ENCODE measurements at places on chromosomes 4 and X. TPM values are rescaled to one million over a fixed set of nuclear protein-coding genes. Genes with fewer than 3 reads are reported as not detected.

The F9 gene
- total RNA-seq, result not detected

The CC2D2A gene
- total RNA-seq, result 16.2 TPM

The PSAPL1 gene
- under 0.01 TPM for total RNA-seq

The SPANXD gene
- total RNA-seq, result not detected

The CLDN34 gene
- not detected for total RNA-seq

The DIPK2B gene
- 3.2 TPM for total RNA-seq

The MCTS1 gene
- 33.2 TPM for total RNA-seq

The IDUA gene
- total RNA-seq, result 11.0 TPM

The EGFL6 gene
- not detected for total RNA-seq

The MTTP gene
- total RNA-seq, result not detected

The ARSH gene
- not detected for total RNA-seq

The ZAR1 gene
- total RNA-seq, result not detected

The IL21 gene
- not detected for total RNA-seq

The ASMT gene
- total RNA-seq, result not detected

The GLOD5 gene
- not detected for total RNA-seq

The DCAF12L1 gene
- total RNA-seq, result not detected

The GABRQ gene
- not detected for total RNA-seq

The IGSF1 gene
- not detected for total RNA-seq

The ZDHHC15 gene
- under 0.01 TPM for total RNA-seq

The CSAG3 gene
- not detected for total RNA-seq

The TEC gene
- total RNA-seq, result 0.16 TPM

The PAK3 gene
- total RNA-seq, result 0.32 TPM

The OTC gene
- not detected for total RNA-seq

The WAS gene
- not detected for total RNA-seq

The NAAA gene
- total RNA-seq, result 17.2 TPM

The RBM41 gene
- 7.5 TPM for total RNA-seq

The STPG2 gene
- total RNA-seq, result not detected

The DDIT4L gene
- 1.6 TPM for total RNA-seq

The PIN4 gene
- total RNA-seq, result 4.9 TPM

The SNX12 gene
- 63.3 TPM for total RNA-seq

The FGFBP2 gene
- not detected for total RNA-seq

The MAOA gene
- 236 TPM for total RNA-seq
